Brain (organoid and tissue), 16 donors: ENCODE measurements at places on chromosomes 13 and 19.

DNA sequence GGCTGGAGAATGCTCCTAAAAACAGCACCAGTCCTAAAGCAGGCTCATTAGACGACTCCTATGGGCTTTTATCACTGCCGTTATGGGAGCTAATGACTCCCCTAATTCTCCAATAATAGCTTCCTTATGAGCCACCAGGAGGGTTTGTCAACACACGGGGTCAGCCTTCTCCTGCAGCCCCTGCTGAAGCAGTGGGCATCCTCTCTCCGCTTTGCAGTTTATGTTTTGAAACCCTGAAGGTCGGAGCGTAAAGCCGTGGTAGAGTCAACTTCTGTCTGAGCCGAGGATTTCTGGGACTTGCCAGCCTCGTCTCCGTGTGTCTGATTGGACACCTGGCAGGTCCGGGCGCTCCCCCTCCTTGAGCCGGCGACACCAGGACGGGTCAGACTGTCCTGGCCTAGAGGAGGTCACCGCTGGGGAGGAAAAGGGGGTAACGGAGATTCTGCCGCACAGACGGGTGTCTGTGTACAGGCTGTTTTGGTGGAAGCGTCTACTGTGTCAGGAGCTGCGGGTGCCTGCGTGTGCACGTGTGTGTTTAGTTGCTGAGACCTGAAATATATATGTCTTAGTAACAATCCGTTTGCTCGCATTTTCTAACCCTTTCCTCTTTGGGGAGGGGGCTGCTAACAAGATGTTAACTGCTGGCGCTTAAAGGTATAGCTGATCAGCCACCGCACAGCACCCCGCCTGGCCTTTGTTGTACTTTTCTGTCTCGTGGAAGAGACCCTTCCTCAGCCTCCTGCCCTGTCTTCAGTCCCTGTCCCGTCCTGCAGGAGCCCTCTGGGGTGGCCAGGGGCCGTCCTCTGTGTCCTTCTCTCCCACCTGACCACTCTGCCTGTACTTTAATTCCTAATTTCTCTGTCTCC, 1.9 kb downstream of the KDM4B start:
- peak; percentile 22 for DNase-seq

DNA sequence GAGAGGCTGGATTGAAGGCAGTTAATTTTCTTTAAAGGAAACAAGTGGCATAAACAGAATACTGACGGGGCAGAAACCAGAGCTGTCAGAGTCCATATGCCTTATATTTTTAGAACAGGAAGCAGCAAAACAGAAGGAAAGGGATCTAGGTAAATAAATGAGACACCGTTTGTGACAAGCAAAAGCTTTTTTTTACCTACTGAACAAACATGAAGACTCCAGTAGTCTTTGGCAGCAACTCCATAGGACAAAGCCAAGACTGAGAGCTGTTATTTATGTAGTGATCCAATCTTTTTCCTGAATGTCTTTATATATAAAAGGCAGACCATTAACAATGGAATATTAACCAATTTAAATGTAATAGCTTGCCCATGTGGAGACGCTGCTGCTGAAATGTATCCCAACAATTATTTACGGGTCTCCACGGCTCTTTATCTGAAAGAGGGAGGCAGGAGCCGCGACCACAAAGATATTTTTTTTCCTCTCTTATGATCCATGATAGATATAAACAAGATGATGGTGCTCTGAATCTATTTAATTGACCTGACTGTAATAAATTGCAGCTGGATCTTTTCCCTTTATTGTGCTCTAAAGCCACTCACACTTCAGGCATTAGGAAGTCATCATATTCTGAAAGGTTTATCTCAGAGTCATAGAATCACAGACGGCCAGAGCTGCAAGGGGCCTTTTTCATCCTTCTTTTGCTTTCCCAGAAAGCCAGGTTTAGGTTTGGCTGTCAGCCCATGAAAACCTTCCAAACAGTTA, 687.8 kb downstream of the EFNB2 start:
- peak; percentile 33 for DNase-seq

DNA sequence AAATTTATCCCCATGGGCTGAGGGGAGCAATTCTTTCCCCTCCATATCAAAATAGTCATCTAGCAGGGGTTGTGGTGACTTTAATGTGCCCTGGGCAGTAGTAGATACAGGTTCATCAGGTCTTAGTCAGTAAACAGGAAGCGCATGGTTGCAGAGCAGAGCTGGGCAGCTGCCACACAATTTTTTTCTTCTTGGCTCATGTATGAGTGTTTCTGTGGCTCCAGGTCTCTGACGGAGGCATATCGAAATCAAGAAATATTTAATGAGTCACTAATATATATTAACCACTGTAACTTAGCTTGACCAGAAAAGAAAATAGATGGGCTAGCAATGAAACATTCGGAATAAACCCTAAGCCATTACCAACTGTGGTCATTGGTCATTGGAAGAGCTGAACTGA, 68.4 kb upstream of the UBL3 start:
- no peak for DNase-seq

DNA sequence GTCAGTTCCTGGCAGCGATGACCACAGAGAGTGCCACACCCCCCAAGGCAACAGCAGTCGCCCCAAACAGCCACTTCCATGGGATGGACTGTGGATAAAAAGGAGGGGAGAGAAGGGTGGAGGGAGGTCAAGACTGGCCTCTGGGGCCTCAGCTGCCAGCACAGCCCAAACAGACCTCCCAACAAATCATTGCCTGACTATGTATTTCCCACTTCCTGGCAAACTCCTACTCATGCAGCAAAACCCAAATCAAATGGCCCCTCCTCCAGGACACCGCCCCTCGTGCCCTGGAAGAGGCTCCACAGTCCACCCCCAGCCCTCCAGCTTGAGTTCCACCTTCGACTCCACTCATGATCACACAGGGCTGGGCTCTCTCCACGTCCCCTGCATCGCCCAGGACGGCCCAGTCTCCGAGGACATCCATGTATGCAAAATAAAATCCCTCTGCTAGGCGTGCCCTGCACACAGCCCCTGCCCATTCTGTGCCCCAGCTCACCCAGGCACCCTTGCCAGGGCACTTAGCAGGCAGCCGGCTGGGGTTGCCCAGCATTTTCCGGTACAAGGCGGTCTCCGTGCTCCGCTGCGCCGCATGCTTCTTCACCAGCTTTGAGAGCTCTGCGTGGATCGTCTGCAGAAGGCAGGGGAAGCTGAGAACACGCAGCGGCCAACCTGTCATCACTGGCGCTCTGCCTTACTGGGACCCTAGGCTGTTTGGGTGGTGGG, 10.5 kb upstream of the ELL start:
- no peak for DNase-seq

- DNase-seq: peak; percentile 34
Observed at GRCh38 chr13:97849305-97849704, 104.2 kb upstream of the IPO5 start.

DNA sequence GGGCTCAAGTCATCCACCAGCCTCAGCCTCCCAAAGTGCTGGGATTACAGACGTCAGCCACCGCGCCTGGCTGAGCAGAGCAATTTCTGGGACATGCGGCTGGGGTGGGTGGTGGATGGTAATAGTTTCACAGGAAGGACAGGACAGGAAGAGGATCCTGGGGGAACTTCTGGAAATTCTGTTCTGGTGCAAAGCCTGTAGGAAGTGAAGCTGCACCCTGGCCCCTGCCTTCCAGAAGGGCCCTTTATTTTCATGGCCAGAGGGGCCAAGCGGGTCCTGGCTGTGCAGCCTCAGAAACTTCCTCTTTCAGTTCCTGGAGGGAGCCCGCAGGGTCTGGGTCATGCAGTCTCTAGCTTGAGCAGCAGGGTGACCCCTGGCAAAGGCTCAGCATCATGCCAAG, 15.7 kb downstream of the FEM1A start:
- DNase-seq: no peak

- DNase-seq: no peak
Observed at GRCh38 chr13:59300355-59301173, 863.2 kb downstream of the DIAPH3 start.

- DNase-seq: peak; percentile 94
Observed at GRCh38 chr19:49808711-49809159, 4.4 kb downstream of the FUZ start.

DNA sequence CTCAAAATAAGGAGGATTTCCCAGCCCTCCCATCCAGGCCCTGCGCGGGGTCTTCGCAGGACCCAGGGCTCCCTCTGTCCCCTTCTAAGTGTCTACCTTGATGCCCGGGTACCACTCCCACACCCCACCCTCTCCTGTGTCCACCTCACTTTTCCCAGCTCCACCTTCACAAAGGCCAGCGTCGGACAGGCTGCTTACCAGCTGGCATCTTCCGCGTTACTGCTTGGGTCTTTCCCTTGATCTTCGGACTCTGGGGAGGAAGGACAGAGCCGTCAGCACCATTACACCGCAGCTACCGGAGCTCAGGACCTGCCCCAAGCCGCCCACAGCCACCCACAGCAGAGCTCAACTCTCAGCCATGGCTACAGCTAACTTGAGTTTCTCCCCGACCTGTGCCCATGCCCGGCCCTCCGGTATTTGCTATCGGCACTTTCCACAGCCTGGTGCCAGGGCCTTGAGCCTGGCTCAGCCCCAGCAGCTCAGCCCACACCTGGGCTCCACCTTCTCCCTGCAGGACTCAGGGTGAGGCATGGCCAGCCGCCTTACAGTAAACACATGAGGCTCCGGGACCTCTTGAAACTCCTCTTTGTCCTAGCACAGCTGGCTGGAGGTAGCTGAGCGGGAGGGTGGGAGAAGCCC, 3.8 kb downstream of the C13orf46 start:
- no peak for DNase-seq

DNA sequence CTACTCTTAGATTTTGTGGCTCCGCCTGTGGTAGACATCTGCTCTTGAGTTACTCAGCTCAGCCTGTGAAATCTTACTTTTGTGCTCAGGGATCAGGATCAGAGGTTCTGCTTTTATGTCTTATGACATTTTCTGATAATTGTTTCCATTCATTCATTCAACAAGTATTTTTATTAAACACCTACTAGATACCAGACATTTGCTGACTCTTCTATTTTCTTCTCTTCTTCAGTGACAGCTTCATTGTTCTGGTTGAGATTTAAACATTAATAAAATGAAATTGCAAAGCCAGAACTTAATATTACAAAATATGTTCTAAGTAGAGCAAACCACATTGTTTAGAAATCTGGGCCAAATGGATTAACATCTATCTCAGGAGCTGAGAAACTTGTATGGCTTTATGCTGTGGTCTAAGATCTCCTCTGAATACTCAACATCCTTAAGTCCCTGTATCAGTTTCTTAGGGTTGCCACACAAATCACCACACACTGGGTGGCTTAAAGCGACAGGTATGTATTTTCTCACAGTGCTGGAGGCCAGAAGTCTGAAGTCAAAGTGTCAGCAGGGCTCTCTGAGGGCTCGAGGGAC, 15.8 kb upstream of the MICU2 start:
- no peak for DNase-seq

DNA sequence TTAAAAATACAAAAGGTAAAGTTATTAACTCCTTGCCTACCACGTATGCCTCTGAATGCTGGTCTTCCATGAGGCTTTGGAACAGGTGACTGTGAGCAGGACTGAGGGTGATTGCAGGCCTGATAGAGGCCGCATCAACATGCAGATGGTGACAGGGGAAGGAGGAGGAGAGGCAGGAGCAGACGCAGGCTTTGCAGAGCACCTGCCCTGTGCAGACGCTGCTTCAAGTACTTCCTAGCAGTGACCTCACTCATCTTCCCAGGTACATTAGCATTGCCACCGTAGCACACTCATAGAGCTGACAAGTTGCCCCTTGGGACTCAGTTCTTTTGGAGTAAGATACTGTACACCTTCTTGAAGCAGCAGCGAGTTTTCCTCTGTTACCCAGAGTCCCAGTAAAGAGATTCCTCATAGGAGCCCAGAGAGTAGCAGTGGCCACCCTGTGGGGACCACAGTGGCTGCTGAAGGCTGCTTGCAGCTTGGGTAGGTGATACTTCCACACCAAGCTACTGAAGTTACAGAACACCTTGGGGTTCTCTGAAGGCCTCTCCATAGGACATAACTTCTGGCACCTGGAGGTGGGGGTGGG, 56.0 kb downstream of the ZNF536 start:
- DNase-seq: no peak

DNA sequence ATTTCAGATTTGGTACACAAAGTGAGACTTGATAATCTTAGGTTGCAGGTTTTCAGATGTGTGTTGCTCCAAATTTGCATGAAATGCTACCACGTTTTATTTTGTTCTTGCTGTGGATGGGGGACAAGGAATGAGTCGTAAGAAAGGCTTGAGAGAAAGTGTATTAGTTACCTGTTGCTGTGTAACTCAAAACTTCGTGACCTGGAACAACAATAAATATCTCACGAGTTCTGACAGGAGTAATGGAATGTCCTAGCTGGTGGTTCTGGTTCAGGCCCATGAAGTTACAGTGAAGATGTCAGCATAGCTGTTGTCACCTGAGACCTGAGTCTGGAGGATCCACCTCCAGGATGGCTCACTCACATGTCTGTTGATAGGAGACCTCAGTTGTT, 1.2 kb downstream of the ZNF8 start:
- no peak for DNase-seq

DNA sequence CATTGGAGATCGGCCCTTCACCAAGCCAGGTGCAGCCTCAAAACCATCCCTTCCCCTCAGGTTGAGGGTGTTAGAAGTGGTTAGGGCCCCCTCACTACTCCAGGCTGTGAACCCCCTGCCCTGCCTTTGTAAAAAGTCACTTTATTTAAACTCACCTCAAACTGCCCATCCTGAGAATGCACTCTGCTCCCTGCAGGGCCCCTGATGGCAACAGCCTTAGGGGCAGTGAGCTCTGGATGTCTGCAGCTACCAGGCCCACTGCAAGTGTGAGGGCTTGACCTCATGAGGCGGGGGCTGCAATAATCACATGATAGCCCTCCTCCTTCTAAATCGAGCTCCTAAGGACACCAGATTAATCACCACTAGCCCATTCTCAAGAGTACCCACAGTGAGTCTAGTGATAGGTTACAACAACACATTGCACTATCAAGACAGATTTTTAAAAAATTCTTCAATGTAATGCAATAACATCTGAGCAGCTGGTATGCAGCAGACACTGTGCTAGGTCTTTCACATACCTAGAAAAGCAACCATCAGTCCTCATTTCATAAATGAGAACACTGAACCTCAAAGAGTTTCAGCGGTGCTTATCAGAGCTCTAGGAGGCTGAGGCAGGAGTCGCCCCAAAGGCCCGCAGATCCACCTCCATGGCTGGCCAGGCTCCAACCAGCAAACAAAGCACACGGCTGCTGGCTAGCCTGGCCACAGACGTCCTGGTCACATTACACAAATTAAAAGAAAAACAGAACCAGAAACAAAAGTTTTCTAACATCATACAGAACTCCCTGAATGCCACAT, 26.0 kb downstream of the SLC7A1 start:
- DNase-seq: no peak

DNA sequence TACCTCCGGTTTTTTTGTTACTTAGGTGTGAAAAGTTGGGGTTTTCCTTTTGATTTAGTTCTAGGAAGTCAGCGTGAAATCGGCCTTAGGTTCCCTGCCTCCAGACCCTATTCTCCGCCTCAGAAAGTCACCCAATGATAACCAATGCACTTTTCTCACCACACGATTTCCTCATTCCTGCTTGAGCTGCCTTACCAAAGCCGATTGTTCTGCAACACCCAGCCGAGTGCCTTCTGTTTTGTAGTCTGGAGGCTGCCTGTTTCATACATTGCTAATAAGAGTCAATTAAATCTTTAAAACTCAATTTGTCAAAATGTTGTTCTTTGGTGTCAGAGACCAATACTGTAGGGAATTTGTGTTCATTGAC, 39.7 kb downstream of the GJA3 start:
- no peak for DNase-seq
